ENCODE measurements at places on chromosomes 12 and 14.

DNA sequence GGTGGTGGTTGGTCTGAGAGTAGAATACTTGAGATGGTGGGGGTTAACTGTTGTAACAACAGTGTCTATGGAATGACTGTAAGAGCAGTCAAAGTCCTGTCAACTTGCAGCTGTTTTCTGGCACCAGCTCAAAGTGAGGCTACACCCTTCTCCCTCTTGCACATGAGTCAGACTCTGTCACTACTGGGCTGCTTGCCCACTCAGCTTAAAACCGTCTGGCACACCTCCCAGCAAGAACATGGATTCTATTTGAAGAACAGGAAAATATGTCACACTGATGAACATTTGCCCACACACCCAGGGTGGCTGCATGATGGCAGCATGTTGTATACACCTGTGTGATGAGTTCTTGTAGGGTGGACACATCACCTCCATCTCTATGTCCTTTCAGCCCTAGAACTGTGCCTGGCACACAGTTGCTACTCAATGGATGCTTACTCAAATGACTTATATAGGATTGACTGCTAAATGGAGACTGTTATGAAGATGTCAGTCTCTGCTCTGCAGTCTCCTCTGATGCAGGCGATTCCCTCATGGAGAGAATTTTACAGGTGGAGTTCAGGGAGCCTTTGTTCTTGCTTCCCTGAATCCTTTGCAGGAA lies 19.3 kb upstream of the SERPINA6 start:
- DNase-seq, result peak; percentile 90

GRCh38 chr14:74720526-74720925 lies 7.6 kb downstream of the FCF1 start:
- DNase-seq, result no peak

DNA sequence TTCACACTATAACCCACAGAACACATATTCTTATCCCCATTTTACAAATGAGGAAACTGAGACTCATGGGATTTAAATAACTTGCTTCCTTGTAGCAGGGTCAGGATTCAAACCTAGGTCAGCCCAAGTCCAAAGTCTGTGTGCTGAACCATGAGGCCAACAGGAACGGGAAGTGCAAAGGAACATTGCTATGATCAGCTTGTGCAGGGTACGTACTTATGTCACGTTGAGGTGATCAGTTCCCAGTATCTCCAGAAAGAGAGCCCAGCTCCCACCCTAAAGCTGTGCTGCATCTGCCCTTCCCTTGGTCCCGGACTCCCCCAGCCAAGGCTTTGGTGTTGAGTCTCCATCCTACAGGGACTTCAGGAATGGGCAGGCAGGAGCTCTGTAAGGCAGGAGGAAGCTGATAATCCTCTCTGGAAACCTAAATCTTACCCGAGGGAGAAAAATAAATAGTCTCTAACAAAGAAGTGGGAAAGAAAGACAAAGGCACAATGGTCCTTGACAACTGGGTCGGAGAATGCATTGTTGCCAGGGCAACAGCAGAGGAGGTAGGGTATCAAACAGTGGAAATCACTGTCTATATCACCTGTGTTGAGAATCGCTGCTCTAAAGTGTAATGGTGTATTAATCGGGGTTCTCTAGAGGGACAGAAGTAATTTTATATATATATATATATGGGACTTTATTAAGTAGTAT lies 82.5 kb upstream of the FICD start:
- no peak for DNase-seq

DNA sequence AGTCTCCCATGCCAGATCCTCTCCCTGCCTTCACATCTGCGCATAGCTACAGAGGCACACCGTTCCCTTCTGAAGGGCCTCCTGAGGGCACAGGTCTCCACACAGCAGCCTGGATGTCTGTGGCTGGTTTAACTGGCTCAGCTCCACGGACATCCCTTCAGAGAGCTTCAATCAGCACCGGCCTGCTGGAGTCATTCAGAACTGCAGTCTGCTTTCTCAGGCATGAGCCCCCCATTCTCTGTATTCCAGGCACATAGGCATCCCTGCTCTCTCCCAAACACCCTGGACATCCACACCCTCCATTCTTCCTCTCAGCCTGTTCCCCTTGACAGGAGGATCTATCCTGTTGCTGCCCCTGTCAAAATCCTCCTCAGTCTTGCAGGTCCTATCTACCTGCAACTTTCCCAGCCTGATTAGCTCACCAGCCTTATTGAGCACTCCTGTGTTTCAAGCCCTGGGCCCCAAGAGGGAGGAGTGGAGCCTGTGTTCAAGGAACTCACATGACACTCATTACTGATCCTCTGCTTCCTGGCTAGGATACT lies 2.9 kb upstream of the DHRS2 start:
- DNase-seq, result no peak

DNA sequence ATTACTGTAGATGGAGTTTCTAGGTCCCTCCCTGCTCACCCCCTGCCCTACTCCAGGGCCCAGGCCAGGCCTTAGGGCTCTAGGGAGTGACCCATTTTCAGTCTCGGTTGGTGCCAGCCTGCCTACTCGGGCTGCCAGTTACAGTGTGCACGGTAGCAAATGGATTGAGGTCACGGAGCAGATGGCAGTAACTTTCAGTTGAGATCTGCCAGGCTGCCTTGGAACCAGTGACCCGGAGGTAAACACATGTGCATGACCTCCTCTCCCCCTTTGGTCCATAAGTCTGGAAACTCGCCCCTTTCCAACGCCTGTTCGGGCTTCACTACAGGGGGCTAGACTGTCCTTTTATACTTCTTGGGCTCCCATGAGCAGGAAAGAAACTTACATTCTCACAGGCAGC lies 139.7 kb upstream of the TBX3 start:
- no peak for DNase-seq

DNA sequence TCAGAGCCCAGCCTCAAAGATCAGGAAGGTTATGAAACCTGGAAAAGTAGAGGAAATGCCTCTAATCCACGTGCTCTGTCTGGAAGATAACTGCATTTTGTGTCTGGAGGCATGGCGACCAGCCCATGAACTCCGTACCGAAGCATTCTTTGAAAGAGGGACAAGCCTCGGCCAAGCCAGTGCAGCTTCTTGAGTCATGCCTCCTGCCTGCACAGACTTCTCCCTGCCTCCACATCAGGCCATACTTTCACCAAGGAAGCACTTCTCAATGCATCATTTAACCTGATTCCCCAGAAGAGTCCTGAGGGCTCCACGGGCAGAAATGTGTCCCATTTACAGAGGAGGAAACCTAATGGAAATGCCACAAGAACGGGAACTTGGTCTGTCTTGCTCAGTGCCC lies 3.4 kb downstream of the ACTN1 start:
- no peak for DNase-seq

DNA sequence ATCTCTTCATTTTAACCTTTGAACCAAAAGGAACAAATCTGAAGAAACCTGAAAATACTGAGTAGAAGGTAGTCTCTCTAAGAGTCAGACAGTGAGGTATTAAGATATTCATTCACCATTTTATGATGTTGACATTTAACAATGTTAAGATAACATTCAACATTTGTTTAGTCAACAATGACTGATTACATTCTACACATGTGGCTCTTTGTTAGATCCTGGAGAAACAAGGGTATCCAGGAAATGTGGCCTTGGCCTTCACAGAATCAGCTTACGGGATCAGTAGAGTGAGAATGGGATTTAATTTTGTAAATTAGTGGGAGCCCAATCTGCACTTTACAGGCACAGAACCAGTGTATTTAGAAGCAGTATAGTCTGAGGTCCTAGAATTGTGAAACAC lies 355.5 kb downstream of the KCNH5 start:
- no peak for DNase-seq

- peak; percentile 19 for DNase-seq
Measured at GRCh38 chr14:31206536-31207286, 882 bp downstream of the HECTD1 start.

DNA sequence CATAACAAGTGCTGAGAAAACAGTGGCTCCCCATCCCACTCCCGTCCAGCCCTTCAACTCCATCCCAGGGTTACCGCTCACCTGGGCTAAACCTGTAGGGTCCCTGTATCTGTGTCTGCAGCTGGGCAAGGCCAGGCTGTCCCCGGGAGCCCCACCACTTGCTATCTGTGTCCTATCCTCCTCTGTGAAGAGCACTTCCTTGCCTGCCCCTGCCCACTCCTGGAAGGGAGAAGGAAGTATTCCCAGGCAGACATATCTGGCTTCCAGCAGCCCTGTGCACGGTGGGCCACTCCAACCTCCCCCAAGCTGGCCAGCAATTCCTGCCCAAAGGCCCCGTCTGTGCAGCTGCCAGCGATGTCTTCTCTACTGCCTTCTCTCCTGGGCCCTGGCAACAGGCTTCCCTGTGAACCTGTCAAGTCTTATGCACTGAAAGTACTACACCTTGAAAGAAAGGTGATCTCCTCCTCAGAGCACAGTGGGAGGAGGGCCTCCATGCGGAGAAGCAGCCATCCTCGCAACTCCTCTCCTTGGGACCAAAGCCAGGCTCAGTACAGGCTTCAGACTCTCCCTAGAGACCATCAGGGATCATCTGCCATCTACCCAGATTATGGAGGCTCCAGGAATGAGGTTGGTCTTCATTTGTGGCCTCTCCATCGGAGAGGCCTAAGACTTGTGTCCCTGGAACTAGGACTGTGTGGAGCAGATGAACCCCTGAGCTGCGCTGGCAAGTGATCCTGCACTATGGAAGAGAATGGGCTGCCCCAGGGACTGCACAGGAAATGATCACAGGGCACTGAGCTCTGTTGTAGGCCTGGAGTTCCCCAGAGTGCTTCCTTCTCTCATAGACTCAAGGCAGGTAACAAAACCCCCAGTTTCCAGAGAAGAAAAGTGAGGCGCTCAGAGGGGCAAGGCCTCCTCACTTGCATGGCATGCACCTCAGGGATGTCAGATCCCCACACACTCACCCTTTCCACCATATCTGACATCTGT lies 663.6 kb downstream of the BCL11B start:
- no peak for DNase-seq

DNA sequence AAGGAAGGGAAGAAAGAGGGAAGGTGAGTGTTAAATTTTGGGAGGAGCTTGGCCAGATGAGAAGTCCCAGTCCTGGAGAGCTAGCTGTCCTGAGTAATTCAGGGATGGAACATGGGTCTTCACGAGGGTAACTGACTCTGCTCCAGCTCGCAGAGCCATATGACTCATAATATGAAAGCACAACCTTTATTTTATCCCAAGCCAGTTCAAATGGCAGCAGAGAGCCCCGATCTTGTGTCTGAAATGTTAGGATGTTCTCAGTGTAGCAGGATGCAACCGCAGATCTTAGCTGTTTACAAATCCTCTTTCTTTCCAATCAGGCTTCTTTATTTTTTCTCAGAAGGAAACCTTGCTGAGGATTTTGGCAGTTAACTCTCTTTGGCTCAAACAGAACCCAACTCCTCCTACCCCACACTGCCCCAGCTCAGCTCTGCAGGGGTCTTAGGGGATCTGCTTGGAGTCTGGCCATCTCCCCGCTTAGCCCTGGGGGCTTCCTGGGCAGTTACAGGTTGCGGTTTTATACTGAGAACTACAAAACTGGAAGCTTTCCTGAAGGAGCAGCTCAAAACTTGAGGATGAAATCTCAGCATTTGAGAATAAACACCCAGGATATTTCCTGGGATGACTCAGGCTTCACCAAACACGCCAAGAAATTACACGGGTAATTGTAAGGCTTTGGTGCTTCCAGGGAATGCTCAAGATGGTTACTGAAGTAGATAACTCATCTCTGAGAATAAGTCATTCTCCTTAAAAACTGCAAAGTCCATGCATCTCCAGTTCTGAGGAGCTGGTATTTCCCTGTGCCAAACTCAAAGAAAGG lies 92.5 kb downstream of the VCPKMT start:
- DNase-seq, result no peak

DNA sequence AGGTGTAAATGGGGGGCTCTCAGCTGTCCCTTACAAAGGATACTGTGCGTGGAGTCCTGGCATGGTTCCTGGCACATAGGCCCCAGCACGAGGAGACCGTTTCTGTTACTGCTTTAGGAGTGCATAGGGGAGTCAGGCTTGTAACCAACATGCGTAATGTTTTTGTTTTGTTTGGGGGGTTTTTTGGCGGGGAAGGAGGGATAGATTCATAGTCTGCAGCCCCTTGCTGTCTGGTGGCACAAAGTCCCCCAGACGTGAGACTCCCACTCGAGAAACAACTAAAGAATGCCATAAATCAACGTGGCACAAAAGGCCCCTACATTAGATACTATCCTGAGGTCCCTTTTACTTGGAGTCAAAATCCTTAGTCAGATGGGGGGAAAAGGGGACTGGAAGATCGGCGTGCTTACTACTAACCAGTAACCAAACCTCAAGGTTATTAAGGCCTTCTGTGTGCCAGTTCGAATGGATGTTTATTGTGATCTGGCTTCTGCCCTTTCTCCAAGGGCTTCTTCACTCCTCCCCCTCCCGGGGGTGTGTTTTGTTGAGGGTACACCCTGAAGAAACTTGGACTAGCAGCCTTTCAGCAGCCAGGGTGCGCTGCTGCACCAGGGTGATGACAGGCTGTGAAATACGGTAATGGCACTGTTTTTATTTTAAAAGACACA lies 874 bp downstream of the ISCU start:
- peak; percentile 88 for DNase-seq

- no peak for DNase-seq
Measured at GRCh38 chr12:85951823-85952222, 77.7 kb downstream of the NTS start.

DNA sequence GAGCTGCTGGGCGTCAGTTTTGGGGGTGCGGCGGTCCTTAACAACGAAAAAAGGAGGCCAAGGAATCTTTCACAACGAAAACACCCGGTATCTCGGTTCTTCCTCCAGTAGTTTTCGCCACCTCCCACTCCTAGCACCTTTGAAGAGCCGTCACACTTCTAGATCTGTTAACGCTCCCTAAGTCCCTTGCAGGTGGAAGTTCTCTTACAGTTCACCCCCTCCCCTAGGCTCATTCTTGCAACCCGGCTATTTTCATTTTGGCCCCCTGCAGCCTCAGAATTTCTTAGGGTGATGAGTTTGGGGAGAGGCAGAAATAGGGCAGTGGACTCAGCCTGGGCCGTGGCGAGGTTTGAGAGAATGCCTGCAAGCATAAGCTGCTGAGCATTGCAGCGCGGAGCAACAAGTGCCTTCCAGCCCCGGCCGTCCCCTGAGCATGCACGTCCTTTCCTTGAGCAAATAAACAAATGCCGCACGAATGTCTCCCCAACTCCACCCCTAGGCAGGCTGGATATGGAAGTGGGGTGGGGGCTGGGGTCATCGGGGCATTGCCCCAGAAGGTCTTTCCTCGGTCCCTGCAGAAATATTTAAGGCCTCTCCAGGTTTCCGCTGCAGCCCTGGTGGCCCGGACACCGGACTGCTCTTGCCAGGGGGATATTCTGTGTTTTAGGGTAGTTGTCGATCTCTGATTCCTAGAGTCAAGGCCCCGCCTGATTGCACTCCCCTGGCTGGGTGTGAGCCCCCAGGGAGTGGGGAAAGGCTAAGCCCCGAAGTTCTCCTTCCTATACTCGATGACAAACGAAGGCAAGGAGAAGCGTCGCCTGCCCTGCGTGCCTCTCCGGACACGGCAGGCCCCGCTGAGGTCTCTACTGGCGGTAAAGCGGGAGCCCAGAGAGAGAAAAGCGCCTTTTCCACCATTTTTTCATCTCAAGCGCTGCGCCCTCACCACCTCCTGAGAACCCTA lies 1.6 kb downstream of the RFX4 start:
- DNase-seq, result no peak
